Cerebellum (tissue), 4 donors: ENCODE measurements at places on chromosomes 7 and 10. TPM values are rescaled to one million over a fixed set of nuclear protein-coding genes. Genes with fewer than 3 reads are reported as not detected.

The MICU1 gene
- total RNA-seq: 51.1 TPM

The SP8 gene
- total RNA-seq: 0.18 TPM

DNA sequence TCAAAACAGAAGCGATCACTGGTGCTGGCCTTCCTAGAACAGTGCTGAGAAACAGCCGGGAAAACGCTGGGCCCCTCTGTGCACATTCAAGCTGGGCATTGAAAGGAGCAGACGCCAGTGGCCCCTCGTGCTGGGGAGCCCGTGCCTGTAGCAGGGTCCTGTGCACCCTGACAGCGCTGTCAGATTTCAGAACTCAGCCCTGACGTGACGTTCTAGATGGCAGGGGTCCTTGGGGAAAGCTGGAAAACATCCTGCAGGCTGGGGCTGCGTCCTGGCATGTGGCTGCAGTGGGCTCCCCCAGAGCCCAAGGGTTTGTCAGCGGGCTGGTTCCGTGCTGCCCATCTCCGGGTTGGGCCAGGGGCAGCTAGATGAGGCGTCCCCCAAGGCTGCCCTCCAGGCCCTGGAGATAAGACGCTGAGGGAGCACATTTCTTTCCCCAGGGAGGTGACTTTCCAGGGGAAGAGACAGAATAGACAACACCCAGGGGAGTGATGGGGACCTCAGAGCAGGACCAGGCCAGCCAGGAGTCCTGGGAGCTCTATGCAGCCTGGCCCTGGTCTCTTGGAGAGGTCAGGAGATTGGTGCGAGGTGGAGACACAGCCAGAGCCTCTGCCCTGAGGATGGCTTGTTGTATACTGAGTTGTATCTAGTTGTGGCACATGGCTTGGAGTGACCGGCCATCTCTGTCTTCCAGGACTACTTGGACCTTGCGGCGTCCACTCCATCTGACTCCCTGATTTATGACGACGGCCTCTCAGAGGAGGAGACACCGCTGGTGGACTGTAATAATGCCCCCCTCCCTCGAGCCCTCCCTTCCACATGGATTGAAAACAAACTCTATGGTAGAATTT, 12.1 kb upstream of the CSGALNACT2 start:
- no peak for DNase-seq

GRCh38 chr10:79136236-79137005, 67.7 kb downstream of the ZMIZ1 start:
- DNase-seq: no peak

- no peak for DNase-seq
Measured at GRCh38 chr10:24988831-24989640, 26.9 kb downstream of the ENKUR start.

GRCh38 chr7:21256310-21256877, 171.5 kb upstream of the SP4 start:
- peak; percentile 13 for DNase-seq

DNA sequence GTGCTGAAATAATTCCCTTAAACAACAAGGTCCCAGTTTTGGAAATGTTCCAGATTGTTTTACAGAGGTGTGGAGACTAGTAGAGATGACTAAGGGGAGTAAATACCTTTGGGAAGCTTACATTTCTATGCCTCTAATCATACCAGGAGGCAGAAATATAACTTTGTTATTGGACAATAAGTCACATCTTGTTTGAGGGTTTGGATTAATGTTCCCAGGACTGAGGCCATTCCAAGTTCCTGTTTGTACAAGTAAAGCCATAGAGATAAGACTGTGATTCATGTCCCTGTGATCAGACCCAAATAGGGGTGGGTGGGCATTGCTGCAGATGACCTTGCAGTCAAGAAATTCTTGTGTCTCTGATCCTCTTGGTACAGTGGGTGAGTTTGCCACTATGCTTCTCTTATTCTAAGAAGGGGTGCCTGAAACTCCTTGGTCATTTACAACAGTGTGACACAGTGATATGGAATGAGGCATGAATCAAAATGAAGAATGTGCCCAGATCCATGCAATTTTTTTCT, 508.3 kb downstream of the SORCS3 start:
- no peak for DNase-seq

GRCh38 chr10:5609952-5610616, 56.3 kb downstream of the ASB13 start:
- no peak for DNase-seq

DNA sequence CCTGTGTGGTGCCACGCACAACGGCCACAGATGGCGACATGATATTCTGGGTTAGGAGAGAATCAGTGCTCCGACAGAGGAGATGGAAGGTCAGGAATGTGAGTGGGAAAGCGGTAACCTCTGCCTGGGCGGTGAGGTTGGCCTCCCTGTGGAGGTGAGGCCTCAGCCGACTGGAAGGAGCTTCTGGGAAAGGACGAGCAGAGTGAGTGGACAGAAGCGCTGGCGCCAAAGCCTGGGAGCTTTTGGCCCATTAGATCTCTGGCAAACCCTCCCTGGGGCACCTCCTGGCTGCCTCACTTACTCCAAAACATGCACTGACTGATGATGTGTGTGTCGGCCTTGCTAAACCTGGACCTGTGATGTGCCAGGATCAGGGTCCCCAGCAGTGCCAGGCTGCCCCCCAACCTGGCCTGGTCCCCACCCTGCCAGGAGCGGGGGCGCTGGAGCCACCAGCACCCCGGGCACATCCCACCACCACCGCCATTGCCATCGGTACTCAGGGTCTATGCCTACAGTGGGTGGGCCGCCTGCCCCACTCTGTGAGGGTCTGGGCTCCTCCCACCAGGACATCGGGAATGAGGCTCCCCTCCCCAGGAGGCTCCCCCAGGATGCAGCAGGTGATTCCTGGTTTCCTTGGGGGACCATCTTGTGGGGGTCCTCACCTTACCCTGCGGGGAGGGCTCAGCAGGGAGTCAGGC, 51.0 kb downstream of the RASGEF1A start:
- DNase-seq: peak; percentile 68

DNA sequence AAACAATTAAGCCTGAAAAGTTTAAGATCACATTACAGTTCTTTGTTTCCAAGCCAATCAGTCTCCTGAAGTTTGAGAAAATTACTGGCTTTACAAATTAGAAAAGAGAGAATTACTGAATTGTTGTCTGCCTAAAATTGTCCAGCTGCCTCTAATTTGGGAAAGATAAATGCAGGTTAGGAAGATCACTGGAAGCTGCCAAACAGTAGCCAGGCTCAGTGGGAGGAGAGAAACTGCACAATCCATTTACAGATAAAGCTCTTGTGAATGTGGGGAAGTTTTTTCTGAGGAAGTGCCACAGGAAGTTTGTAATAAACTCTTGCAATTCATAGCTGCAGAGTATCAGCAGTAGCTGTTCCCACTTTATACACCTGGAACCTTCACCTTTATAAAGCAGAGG, 100.7 kb downstream of the IQUB start:
- DNase-seq: no peak

- no peak for DNase-seq
Measured at GRCh38 chr10:26931223-26931622, 70.5 kb upstream of the ABI1 start.

DNA sequence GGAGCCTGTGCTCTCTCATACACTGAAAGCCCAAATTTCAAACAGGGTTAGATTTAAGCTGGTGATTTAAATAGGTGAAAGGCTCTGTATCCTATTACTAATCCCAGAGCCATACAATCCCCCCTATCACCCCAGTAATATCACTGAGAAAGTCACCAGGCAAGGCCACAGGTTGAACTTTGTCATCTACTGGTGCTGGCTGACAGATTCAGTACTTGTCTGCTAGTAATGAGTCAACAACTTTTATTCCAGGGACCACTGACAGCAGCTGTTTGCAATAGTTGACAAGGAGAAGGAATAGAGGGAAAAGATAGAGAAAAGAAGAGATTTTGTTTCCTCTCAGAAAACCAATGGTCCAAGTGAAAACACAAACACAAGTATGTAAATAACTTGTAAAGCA, 10.4 kb downstream of the ASB15 start:
- no peak for DNase-seq

DNA sequence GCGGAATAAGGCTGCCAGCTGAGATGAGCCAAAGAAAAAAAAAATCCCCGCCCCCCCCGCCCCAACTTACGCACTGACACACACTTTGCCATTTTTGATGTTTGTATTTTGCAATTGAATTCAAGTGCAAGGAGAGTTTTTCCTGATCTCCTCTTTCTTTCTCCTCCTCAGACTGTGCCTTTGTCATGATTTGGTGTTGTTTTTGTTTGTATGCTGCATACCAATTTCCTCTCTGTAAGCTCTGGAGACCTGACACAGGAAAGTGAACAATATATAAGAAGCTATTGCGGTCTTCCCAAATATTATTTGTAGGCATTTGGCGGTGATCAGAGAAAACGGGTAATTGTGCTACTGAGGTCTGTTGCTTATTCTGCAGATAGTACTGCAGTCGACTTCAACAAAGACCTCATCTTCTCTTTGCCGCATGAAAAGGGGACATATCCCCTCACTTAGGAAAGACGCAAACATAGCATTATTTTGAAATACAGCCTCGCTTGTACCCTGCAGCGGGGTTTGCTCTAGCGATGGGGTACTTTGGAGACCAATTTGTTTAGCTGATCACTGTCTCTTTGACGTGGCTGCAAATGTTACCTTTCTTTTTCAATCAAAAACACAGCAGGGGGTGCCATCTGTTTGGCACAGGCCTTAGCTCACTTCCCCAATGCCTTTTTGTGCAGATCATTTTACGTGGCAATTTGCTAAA, 206.6 kb downstream of the SKAP2 start:
- DNase-seq: peak; percentile 55

The VTI1A gene
- 59.8 TPM for total RNA-seq

DNA sequence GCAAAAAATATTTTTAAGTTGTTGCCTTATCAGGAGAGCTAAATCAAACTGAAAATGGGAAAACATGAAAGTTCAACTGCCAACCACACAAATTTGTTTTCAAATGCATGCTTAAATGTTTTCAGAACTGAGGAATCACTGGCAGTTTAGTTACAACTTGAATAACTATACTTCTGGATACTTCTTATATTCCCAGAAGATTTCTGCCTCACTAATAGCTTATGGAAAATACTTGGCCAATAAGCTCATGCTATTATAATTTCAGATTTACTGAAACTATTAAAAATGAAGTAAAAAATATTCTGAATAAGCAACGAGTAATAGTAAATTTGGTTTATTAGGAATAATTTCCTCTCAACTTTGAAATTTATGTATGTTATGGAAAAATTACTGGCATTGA, 222.2 kb downstream of the CDK14 start:
- no peak for DNase-seq

DNA sequence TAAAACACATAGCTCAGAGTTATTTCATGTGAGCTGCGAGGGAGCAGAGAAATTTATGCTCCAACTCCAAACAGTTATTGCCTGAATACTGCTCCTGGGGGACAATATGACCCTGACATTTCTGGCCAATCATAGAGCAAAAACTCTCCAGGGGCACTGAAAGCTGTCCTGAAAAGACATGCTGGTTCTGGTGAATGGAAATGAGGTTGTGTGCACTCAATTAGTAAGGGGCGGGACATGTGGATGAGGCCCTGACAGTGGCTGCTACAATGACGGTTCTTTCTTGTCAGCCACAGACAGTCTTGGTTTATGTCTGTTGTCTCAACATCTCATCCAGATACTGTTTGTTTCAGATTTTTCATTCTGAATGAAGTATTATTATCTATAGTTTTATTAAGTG, 151.8 kb downstream of the TWIST1 start:
- DNase-seq: no peak

DNA sequence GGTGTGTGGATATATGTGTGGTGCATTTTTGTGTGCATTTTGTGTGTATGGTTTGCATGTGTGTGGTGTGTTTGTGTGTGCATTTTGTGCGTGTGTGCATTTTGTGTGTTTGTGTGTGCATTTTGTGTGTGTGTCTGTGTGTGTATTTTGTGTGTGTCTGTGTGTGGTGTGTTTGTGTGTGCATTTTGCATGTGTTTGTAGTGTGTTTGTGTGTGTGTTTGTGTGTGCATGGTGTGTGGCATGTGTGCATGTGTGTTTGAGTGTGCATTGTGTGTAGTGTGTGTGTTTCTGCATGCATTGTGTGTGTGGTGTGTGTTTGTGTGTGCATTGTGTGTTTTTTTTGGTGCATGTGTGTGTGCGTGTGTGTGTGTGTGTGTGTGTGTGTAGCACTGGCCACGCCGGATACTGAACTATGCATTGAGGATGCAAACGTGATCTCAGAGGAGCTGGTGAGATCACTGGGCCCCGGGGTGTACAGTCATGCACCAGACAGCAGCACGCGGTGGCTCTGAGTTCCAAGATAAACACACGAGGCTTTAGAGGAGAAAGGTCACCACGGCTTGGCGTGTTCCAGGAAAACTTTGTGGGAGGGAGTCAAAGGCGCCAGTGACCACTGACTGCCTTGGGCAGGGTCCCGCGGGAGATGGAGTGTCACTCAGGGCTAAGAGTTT, 106.6 kb upstream of the SHH start:
- no peak for DNase-seq

DNA sequence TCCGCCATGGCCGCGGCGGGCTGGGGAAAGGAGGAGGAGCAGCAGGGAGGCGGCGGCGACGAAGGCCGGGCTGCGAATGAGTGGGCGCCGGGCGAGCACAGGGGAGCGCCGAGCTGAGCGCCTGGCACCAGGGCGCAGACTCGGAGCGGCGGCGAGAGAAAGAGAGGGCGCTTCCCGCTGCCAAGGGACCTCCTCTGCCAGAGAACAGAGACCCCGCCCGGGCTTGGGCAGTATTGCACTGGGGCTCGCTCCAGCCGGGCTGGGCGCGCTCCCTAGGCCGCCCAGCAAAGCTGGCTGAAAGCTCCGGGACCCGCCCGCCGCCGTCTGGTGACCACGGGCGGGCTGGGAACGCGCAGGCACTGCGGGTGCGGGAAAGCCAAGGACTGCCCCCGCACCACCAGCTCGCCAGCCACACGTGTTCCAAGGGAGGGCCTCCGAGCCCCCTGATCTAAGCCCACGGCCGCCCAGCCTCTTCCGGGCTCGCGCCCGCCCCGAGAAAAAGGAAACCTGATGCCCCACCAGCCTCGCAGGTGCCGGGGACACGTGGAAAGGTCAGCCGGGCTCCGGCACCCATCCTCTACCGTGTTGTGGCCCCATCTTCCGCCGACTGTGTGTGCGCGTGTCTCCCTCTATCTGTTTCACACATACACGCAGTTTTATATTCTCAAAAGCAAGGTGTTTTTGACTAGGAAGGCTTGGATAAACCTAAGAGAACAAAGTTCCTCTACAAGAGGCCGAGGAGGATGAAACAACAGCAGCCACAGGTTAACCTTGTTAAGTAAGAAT, at the start of gene CCDC6:
Gene CCDC6, minus strand, starts transcription at position 140 of the 786 bp plus-strand sequence. Its CDS starts 132 bp downstream, at position 8.
- DNase-seq: peak; percentile 89

The PLCE1 gene
- 15.0 TPM for total RNA-seq

The MOGAT3 gene
- not detected for total RNA-seq

DNA sequence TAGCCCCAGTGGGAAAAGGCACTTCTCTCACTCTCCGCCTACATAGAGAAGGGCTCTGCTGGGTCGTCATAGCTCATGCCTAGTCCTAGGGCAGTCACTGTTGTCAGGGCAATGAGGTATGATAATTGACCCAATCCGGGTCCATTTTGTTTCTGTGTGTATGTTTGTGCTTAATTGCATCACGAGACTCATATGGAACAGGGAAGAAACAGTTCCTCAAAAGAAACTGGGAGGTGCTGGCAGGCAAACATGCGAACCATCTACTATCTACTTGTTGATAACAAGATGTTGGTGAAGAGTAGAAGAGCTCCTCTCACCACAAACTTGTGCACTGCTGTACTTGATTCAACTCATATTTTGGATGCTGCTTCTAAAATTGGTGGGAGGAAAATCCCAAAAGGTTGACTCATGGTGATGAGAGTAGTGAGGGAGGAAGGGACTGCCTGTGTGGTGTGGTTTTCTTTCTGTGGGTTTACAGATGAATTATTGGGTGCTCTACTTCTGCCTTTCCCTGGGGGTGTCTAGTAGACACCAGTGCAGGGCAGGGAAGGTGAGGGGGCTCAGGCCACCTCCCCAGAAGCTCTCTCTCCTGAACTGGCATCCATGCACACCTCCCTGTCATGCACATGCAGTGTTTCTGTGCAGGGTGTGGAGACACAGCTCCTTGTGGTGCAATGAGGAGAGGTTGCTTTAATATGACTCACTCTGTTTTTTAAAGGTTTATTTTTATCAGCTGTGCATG, 29.4 kb downstream of the LSMEM1 start:
- DNase-seq: no peak
